ENCODE measurements at places on chromosomes 3 and 15.
A peak's percentile ranks its signal among the peaks of the same experiment; 100 is the strongest.

- DNase-seq, result peak; percentile 39
Observed at GRCh38 chr3:38651153-38651789, 1.8 kb upstream of the SCN5A start.

DNA sequence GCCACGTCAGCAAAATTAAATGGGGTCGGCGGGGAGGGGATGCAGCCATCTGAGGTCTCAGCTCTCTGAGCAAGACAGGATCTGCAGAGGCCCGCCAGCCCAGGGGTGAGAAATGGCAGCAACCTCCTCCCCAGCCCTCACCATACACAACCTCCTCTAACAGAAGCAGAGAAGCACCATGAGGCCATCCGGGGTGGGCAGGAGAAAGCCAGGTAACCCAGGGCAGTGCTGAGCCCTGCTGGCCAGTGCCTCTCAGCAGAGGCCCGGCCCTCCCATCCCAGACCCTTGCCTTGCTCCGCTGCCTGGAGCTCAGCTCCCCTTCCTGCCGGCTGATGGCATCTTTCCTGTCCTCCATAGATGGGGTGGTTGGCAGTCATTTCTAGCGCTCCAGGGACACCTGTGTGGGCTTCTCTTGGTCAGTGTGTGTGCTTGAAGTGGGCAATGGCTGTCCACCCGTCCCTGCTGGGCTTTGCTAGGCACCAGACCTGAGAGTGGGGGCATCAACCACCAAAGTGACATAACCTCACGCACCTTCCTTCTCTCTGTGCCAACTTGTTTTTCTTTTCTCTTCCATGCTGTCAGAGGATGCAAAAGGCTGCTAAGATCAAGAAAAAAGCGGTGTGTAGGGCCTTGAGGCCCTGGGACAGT, 175.8 kb downstream of the NSMCE3 start:
- DNase-seq, result no peak

DNA sequence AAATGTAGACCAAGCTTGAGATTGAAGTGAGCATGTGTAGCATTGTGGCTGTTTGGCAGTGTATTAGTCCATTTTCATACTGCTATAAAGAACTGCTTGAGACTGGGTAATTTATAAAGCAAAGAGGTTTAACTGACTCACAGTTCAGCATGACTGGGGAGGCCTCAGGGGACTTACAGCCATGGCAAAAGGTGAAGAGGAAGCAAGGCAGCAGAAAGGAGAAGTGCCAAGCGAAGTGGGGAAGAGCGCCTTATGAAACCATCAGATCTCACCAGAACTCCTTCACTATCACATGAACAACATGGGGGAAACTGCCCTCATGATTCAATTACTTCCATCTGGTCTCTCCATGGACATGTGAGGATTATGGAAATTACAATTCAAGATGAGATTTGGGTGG, 8.6 kb upstream of the CERS3 start:
- peak; percentile 44 for DNase-seq

- no peak for DNase-seq
Observed at GRCh38 chr3:100630664-100631063, 21.3 kb downstream of the ADGRG7 start.

- DNase-seq, result no peak
Observed at GRCh38 chr3:71391361-71391760, 192.2 kb downstream of the FOXP1 start.

DNA sequence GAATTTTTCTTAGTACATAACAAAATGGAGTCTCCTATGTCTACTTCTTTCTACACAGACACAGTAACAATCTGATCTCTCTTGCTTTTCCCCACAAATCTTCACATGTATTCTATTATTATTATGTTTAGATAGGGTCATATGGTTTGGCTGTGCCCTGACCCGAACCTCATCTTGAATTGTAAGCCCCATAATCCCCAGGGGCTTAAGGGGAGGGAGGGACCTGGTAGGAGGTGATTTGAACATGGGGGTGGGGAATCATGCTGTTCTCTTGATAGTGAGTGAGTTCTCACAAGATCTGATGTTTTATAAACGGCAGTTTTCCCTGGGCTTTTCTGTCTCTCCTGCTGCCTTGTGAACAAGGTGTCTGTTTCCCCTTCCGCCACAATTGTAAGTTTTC, 86.7 kb upstream of the SELENOK start:
- no peak for DNase-seq

GRCh38 chr3:13822042-13822441, 57.8 kb downstream of the WNT7A start:
- no peak for DNase-seq

DNA sequence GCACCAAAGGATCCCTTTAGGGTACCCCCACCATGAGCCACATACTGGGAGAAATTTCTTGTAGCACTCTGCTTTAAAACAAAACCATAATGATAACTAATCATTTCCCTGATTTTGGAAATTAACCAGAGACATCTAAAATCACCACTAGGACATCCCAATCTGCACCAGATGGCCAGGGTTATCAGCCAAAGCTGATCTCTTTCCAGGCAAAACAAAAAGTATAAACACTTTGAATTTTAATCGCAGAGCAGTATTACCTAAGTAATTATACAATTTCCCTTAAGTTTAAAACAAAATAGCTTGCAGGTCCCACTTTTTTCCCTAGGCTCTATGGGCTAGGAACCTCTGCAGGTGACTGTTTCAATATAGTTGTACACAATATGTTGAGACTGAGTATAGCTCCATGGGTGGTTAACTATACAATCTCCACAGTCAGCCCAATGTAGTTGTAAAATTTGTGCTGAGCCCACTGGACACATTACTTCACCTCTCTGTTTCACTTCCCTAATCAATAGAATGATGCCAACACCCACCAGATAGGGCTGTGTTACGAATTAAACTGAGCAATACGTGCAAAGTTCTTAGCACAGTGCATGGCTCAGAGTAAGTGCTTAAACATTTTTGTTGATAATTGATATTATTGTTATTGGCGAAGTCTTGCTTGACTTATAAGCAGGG, 629 bp upstream of the NOX5 start:
- DNase-seq, result no peak

DNA sequence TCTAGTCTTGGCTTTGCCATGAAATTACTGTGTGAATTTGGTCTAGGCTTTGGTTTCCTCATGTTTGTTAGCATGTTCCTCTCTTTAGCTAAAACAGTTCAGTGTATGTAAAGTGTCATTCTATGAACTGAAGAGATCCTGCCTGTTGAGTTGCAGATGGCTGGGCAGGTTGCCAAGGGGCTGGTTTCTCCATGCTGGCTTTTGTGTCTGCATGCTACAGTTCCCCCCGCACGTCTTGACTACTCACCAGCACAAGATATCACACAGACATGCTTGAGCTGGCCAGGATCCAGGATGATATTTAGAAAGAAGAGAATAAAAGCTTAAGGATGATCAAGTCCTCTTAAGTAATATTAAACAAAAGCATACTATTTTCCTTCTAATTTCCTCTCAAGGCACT, 90.2 kb downstream of the CERS3 start:
- DNase-seq, result no peak

- no peak for DNase-seq
Observed at GRCh38 chr3:187088701-187089100, 50.6 kb downstream of the RPL39L start.

GRCh38 chr15:84840741-84841429, 23.7 kb downstream of the ALPK3 start:
- no peak for DNase-seq

GRCh38 chr3:69896095-69896494, 103.4 kb upstream of the SAMMSON start:
- DNase-seq, result no peak

DNA sequence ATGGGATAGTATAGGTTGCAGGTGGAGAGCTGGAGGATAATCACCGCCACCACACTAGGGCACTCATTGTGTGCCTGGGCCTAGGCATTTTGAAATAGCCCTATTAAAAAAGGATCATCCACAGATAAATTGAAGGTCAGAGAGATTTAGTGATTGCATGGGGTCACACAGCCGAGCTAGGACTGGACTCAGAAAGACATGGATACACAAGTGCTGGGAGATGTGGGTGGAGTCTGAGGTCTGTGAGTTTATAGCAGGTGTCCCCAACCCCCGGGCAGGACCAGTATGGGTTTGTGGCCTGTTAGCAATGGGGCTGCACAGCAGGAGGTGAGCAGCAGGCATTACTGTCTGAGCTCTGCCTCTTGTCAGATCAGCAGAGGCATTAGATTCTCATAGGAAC, 5.3 kb upstream of the ANKDD1A start:
- no peak for DNase-seq

GRCh38 chr3:124107104-124107890, 115.4 kb upstream of the ROPN1 start:
- no peak for DNase-seq

DNA sequence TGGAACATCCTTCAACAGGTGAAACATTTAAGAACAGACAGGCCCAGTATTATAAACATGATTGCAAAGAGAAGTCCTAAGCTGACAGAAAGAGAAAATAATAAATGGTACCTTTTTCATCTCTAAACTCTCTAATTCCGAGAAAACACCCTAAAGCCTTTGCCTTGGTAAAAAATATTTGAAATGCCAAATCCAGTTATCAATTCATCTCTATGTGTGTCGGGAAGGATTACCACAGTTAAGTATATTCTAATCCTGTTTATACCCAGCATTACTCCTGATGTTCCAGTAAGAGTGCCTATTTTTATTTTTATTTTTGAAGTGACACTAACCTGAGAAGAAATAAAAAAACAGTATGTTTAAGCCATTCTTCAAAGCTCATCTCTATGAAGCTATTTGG, 219.3 kb upstream of the NANOGP8 start:
- no peak for DNase-seq

- DNase-seq, result no peak
Observed at GRCh38 chr3:29280404-29281093, at the start of gene RBMS3. TSS of gene RBMS3 (plus strand) at chr3:29281071.

DNA sequence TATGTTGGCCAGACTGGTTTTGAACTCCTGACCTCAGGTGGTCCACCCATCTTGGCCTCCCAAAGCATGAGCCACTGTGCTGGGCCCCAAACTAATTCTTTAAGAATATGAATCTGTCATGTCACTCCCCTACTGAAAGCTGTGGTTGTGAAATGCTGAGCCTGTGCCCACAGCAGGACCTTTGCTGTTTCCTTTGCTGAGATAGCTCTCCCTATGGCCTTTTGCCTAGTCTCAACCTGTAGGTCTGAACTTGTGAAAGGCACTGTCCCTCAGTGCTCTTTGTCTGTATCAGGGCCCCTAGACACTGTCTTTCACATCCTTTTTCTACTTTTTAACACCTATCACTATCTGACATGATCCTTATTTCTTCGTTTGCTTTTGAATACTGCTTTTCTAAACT, 62.7 kb upstream of the CCR4 start:
- DNase-seq, result no peak

- DNase-seq, result no peak
Observed at GRCh38 chr15:78229431-78230406, 4.6 kb downstream of the ACSBG1 start.

DNA sequence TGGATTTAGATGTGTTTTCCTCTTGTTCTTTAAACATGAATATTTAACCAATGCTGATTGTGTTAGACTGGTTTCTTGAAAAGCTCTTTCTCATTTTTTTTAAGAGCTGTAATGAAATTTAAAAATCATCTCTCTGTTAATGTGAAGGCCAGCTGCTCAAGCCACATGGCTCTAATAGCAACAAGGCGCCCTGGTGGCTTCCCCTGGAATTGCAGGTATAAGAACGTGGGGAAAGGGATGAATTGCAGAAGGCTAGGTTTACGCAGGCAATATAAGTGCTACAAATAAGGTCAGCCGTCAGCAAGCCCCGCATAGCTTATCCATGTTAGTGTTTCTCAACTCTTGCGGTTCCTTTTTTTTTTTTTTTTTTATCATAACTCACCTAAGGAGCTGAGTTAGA, 108.5 kb downstream of the SAMMSON start:
- no peak for DNase-seq

GRCh38 chr3:45664578-45664977, 24.6 kb upstream of the SACM1L start:
- peak; percentile 30 for DNase-seq

- DNase-seq, result no peak
Observed at GRCh38 chr3:110576960-110577359, 494.7 kb upstream of the NECTIN3 start.

DNA sequence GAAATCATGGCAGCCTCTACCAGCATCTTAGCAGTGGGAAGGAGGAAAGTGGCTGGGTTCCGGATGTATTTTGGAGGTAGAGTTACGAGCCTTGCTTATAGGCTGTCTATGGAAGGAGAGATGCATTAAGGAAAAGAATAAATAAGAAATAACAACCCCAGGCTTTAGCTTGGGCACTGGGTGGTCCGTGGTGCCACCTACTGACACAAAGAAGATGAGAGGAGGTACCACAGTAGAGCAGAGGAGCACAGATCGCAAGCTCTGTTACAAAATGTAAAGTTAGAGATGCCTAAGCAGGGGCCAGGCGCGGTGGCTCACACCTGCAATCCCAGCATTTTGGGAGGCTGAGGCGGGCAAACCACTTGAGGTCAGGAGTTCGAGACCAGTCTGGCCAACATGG, 74.8 kb downstream of the TMEM39A start:
- no peak for DNase-seq

DNA sequence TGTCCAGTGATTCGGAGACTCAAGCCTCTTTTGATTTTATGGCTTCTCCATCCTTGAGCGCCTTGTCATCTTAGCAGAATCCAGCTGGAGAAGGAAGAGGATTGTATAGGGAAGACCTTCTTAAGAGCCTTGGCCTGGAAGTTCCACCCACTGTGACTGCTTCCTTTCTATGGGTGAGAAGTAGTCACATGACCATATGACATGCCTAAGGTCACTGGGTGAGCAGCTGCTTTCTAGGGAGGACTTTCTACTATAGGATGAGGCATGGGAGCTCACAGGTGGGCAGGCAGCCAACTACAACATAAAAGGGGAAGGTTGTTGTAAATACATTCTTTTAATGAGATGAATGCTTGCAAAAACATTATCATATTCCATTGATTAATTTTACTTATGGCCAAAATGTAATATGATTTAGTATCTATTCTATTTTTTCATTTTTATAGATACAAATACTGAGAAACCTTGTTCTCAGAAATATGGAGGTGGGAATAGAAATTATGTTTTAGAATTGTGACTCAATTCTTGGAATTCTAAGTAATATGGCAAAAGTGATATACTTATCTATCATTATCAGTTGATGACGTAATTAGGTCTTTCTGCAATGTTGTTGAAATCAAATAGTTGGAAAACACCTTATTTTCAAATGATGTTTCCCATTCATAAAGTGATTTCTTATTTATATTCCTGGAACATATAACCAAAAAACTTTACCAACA, 53.6 kb upstream of the MINAR1 start:
- DNase-seq, result no peak

- DNase-seq, result no peak
Observed at GRCh38 chr3:171494457-171495109, 34.4 kb upstream of the TNIK start.

GRCh38 chr15:37076543-37076942, 23.8 kb downstream of the MEIS2 start:
- no peak for DNase-seq

Measured in memory B cell (primary cell).